ENCODE measurements at places on chromosomes 11 and 22.
A peak's percentile ranks its signal among the peaks of the same experiment; 100 is the strongest.

GRCh38 chr11:127943763-127944162 lies 643.6 kb downstream of the ETS1 start:
- DNase-seq: no peak

GRCh38 chr22:44660051-44660830 lies 41.8 kb upstream of the PRR5 start:
- DNase-seq: no peak

- DNase-seq: peak; percentile 76
Measured at GRCh38 chr11:18775492-18776292, 15.9 kb downstream of the PTPN5 start.

- no peak for DNase-seq
Measured at GRCh38 chr11:120284272-120284671, 40.8 kb upstream of the TLCD5 start.

DNA sequence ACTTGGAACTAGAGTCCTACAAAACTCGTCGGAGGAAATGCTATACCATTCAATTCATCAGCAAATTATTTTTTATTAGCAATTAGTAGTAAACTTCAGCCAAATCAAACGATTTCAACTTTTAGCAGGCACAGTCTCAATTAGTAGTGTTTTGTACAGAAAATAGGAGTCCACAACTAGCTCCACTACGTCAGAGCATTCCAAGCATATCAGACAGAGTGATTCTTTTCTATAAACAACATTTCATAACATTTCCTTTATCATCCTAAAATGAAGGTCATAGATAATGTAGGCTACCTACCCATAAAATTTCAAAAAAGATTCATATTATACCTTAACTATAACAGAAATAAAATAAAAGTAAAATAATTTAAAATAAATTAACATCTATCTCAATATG lies 169.9 kb downstream of the KIF18A start:
- DNase-seq: no peak
